Type B pancreatic cell (in vitro differentiated cells): ENCODE measurements at places on chromosomes 5 and 9.

- peaks cover 14% of the 10 kb centered on the region for H3K27me3 ChIP-seq
- peaks cover 22% of the 10 kb centered on the region for H3K4me1 ChIP-seq
- H3K36me3 ChIP-seq = no peaks in the 10 kb centered on the region
- no peak overlapping the region for H3K27ac ChIP-seq
These were observed 159.2 kb upstream of the WWC1 start for GRCh38 chr5:168132241-168132641.

DNA sequence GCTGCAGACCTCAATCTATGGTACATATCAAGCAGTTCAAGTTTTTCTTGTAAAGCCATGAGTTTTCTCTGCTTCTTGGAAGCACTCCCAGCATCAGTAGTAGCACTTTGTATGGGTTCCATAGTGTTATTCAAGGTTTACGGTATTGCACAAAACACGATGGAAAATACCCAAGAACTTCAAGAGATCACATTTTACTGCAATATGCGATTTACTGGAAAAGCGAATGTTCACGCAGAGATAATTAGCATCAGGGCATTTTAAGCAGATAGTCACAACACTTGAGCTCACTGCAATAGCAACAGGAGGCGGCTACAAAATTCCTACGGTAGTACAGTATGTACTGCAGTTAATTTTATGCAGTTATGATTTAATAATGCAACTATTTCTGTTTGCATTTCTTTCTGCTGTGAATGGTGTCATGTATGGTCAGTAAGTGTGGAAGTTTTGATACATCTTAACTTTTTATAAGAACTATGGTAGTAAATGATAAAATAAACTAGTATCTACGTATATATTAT, 200.8 kb downstream of the SMARCA2 start:
- no peak for DNase-seq
- no peak overlapping the region for H3K27ac ChIP-seq
- H3K27me3 ChIP-seq = no peaks in the 10 kb centered on the region

- no peaks in the 10 kb centered on the region for H3K4me1 ChIP-seq
- DNase-seq = no peak
- no peaks in the 10 kb centered on the region for H3K27me3 ChIP-seq
- H3K36me3 ChIP-seq = peaks cover 23% of the 10 kb centered on the region
- H3K27ac ChIP-seq = no peak overlapping the region
These were observed 100.4 kb downstream of the GAPVD1 start for GRCh38 chr9:125361837-125362531.

DNA sequence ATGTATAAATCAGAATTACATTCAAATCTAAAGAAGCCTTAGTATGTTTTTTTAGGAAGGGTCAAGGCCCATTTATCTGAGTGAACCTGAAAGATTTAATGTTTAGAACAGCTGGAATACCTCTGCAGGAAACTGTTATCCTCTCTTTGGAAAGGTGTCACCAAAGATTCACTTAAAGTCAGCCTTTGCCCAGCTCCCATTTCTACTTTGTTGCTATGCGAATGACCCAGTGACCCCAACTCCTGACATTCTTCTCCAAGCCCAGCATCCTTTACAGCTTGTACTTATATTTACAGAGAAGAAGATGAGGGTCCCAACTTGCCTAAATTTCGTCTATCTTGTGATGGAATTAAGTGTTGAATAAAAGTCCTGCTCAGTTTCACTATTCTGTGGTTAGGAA, 1198.6 kb downstream of the CDH12 start:
- H3K4me1 ChIP-seq = no peaks in the 10 kb centered on the region
- H3K36me3 ChIP-seq = no peaks in the 10 kb centered on the region
- no peaks in the 10 kb centered on the region for H3K27me3 ChIP-seq
- DNase-seq = no peak

- H3K36me3 ChIP-seq = peaks cover 9% of the 10 kb centered on the region
- H3K4me1 ChIP-seq = peaks cover 60% of the 10 kb centered on the region
- no peak for DNase-seq
- H3K27me3 ChIP-seq = no peaks in the 10 kb centered on the region
These were observed 17.0 kb downstream of the WNK2 start for GRCh38 chr9:93200989-93201334.
